Eye (tissue), 1 donor: ENCODE measurements at places on chromosomes 16 and 17.

GRCh38 chr17:77930780-77931768 lies 27.4 kb upstream of the TNRC6C start:
- DNase-seq: peak; percentile 73

DNA sequence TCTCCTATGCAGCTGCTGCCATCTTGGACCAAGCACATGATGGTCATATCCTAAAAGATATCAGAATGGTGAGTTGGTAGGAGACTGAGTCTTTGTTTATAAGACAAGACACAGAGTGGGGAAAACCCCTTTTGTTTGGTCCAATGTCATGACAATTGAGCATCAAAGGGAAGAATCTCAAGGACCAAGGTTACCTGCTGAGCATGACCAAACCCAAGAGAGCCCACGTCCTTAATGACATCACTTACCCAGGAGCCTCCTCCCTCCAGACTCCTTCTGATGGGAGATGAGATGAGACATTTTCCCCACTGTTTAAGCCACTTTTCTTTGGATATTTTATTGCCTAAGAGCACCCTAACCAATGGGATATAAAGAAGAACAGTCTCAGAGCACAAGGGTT lies 478.1 kb downstream of the NPIPA7 start:
- no peak for DNase-seq

DNA sequence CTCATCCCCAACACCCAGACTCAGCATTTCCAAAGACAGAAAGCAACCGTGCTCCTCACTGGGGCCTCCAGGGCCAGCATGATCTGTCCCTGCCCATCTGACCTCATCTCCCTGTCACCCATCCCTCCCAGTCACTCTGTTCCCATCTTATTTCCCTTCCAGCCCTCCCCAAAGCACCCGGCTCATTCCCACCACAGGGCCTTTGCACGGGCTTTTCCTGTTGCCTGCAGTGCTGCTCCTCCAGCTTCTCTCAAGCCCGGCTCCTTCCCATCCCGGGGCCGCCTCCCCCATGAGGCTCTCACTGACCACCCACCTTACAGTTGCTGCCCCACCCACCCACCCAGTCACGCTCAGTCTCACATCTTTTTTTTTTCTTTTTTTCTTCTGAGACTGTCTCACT lies 54.8 kb downstream of the RMI2 start:
- no peak for DNase-seq

GRCh38 chr16:66103211-66103610 lies 263.3 kb upstream of the CDH5 start:
- DNase-seq: no peak
